B cell (primary cell): ENCODE measurements at places on chromosomes 3 and 15. TPM values are rescaled to one million over a fixed set of nuclear protein-coding genes. Genes with fewer than 3 reads are reported as not detected.

NDUFAF3 gene
- 67.0 and 67.5 TPM in 2 replicates for total RNA-seq

MYRIP gene
- 0.10 TPM in 1 of 2 replicates, not detected in the other for total RNA-seq

SEMA6D gene
- not detected in 2 replicates for total RNA-seq

PLSCR4 gene
- total RNA-seq = not detected in 2 replicates

SPATA12 gene
- not detected in 2 replicates for total RNA-seq

GRCh38 chr3:151896246-151897012 is 23.0 kb downstream of the SUCNR1 start:
- DNase-seq = no peak

DNA sequence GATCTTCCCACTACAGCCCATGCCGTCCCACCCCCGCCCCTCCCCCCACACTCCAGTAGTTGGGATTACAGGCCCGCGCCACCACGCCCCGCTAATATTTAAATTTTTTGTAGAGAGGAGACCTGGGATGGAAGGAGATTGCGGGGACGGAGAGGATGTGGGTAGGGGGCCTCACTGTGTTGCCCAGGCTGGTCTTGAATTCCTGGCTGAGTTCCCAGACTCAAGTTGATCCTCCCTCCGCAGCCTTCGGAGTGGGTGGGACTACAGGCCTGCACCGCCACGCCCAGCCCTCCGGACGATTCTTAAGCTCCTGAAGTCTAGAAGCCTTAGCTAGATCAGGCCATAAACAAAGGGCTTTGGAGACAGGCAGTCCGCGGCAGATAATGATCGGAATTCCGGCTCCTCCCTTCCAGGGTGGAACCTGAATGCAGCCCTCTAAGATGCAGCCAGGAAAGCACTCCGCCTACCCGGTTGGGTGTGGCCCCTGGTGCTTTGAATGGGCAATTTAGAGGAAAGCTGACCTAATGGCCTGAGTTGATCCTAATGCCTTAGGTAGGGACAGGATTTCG is at the start of gene DPPA2:
DPPA2 (minus strand) TSS at position 356 of the 569 bp plus-strand sequence. CDS start 1,975 bp downstream, outside the sequence.
- no peak for DNase-seq
